ENCODE measurements at places on chromosomes 7 and 10. TPM values are rescaled to one million over a fixed set of nuclear protein-coding genes. Genes with fewer than 3 reads are reported as not detected.

DNA sequence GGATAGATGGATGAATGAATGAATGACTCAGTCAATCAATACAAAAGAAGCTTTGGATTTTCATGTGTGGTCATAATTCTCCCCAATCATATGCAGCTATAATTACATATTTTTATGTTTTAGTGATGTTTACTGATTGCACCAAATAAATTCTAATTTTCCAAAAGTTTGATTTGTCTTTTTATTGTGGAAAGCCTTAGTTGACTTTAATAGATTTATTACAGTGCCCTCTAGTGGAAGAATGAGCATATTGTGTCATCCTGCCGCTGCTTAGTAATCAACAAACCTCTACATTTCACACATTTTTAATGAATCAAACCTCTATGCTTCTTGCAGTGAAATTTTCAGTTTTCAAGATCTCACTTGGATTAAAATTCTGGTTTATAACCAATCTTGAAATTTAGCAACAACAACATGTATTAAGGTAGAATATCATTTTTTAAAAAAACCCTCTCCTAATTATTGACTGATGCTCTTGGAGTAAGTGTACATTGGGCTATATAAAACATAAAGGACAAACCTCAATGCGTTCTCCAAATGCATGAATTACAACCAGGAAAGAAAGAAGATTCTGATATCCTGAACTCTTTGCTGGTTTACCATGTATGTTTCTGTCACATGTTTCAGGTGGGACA, 55.6 kb upstream of the PNLIP start:
- DNase-seq, result no peak

GRCh38 chr7:28733035-28733434, 225.1 kb downstream of the TRIL start:
- DNase-seq, result no peak

DNA sequence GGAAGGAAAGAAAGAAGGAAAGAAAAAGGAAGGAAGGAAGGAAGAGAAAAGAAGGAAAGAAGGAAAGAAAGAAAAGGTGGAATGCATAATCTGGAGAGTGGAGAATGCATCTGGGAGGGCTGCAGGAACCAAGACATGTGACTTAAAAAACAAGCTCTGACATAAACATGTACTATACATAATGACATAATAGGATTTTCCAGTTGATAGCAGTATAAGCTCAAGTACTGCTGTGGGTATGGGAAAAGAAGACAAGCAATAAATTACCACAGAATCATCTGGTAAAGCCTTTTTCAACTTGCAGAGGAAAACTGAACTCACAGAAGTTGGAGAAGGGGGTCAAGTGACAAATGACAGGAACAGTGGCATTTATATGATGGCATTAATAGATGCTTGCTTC, 345.9 kb downstream of the PLXDC2 start:
- DNase-seq, result no peak

- no peak for DNase-seq
Measured at GRCh38 chr7:157952841-157953645, 616.2 kb downstream of the DNAJB6 start.

The CALHM1 gene
- 0.07 TPM for polyA plus RNA-seq

DNA sequence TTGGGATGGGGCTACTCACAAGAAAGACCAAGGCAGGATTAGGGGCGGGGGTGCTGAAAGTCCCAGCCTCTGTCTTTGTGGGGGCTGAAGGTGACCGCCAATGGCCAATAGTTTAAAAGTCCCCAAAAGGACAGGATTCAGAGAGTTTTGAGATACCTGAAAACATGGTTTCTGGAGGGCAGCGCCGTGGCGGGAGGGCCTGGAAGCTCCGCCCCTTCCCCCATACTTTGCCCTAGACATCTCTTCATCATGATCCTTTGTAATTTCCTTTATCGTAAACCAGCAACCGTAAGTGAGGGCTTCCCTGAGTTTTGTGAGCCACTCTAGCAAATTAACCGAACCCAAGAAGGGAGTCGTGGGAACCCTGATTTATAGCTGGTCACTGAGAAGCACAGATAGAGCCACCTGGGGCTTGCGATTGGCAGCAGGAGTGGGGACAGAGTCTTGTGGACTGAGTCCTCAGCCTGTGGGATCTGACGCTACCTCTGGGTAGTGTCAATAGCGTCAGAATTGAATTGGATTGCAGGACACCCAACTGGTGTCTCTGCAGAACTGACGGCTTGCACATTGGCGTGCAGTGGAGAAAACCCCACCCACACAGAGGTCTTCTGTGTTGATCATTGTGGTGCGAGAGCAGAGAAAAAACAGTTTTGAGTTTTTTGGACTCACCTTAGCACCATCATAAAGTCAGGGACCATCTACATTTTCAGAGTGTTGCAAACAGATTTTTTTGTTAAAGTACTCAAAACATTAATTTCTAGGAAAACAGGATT, 169.3 kb downstream of the USP6NL start:
- DNase-seq, result no peak

DNA sequence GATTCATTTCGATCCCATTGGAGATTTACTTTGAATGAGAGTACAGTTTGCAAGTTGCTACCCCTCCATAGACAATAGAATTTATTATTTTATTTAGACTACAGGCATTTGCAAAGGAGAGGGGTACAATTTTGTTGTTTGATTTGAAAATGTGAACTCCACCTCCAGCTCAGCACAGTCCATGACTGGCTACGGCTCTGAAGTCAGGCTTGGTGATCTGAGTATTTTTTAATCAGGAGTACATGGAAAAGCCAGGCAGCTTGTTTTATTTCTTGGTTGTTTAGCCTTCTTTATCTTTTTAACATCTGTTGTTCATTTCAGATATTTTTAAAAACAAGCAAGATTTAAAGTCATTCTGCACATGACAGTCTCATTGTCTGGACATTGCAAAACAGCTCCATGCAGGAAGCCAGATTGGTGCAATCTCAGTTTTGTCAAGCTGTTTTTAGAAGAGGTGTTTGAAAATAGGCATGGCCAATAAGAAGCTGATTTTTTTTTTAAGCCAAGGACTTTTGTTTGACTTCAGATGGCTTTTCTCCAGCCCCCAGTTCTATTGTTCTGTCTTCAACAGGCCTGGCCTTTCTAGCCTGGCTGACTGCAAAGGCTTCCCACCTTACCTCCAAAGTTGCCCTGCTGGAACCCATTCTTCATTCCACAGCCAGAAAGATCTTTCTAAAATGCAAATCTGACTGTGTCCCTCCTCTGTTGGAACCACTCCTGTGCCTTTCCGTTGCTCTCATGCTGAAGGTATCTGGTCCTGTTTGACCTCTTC, 12.2 kb downstream of the PLXDC2 start:
- DNase-seq, result no peak

DNA sequence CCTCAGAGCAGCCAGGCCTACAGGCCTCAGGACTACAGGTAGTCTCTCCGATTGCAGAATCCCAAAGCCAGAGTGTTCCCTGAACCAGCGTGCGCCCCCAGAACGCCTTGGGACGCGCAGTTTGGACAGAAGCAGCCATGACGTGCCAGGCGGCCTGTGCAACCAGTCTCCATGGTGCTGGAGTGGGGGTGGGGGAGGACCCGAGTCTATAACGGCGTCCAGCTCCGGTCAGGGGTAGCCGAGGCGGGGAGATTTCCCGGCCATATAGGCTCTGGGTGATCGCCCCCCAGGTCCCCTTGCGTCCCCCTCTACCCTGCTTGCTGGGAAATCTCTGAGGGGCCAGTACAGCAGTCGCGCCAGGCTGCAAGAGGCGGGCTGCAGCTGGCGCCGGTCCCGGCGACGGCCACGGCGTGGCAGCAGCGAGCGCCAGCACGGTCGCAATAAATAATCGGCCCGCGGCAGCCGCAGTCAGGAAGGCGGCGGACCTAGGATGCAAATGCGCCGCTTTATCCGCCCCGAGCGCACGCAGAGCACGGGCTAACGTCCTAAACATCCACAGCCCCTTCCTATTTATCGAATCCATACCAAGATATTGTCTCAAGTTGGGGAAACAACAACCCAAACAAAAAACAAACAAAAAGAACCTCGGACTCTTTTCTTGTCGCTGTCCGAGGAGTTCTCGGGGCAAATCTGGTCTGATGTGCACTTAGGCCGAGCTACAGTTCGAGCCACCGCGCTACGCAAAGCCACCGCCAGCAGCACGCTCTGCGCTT, 1.6 kb downstream of the HOXA3 start:
- DNase-seq, result no peak

GRCh38 chr10:115761166-115761565, 511.8 kb downstream of the GFRA1 start:
- no peak for DNase-seq

The NODAL gene
- 0.66 TPM for polyA plus RNA-seq

The SPAG6 gene
- 0.29 TPM for polyA plus RNA-seq

The UPP1 gene
- 15.9 TPM for polyA plus RNA-seq

- no peak for DNase-seq
Measured at GRCh38 chr7:107959527-107959898, 43.4 kb downstream of the LAMB1 start.

DNA sequence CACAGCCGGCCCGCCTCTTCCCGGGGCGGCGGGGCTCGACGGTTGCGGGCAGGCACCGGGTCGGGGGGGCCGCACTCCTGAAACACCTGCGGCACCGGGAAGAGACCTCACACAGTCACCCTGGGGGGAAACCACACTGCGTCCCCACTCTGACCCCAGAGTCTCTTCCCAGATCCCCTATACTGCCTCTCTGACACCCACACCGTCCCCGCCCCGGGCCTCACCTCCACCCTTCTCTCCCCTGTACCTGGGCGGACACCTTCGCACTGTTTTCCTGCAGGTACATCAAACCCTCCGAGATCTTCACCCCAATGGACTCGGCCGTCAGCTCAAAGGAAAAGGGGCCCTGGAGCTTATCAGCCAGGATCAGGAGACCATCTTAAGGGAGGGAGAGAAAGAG, 3.4 kb upstream of the GAL3ST4 start:
- DNase-seq, result no peak

- DNase-seq, result no peak
Measured at GRCh38 chr10:92729886-92730285, 40.1 kb downstream of the HHEX start.
